Parietal lobe (tissue), 2 donors: ENCODE measurements at places on chromosomes 5 and 9. TPM values are rescaled to one million over a fixed set of nuclear protein-coding genes. Genes with fewer than 3 reads are reported as not detected.

PCDHGB7 gene
- 43.5 TPM for total RNA-seq

TMEM215 gene
- 0.31 TPM for total RNA-seq

GRPEL2 gene
- 33.8 TPM for total RNA-seq

PFDN1 gene
- total RNA-seq, result 50.7 TPM

LCN9 gene
- not detected for total RNA-seq
